ENCODE measurements at places on chromosomes 11 and 22. TPM values are rescaled to one million over a fixed set of nuclear protein-coding genes. Genes with fewer than 3 reads are reported as not detected.

MFRP gene
- not detected for total RNA-seq

KRTAP5-2 gene
- not detected for total RNA-seq

HEPACAM gene
- 0.35 TPM for total RNA-seq

FAM83F gene
- total RNA-seq = 4.9 TPM

UBQLN3 gene
- total RNA-seq = not detected

OR8D1 gene
- not detected for total RNA-seq

DCUN1D5 gene
- 24.0 TPM for total RNA-seq

PHF21B gene
- 0.30 TPM for total RNA-seq

BUD13 gene
- 7.0 TPM for total RNA-seq

TSSK2 gene
- not detected for total RNA-seq

CABP7 gene
- not detected for total RNA-seq

SSH3 gene
- 12.1 TPM for total RNA-seq

OR51E2 gene
- total RNA-seq = 0.13 TPM

B3GAT1 gene
- total RNA-seq = 0.11 TPM

ARHGAP42 gene
- 7.2 TPM for total RNA-seq

XRRA1 gene
- total RNA-seq = 5.3 TPM

FGF3 gene
- not detected for total RNA-seq

C11orf86 gene
- total RNA-seq = not detected

OR52E8 gene
- total RNA-seq = not detected

INS gene
- not detected for total RNA-seq

FADS2 gene
- 20.5 TPM for total RNA-seq

OR52W1 gene
- total RNA-seq = not detected

ST14 gene
- 1.8 TPM for total RNA-seq

CDC45 gene
- 0.62 TPM for total RNA-seq

Data from Right ventricle myocardium superior (tissue), 1 donor.